ENCODE measurements at places on chromosomes 4 and X. TPM values are rescaled to one million over a fixed set of nuclear protein-coding genes. Genes with fewer than 3 reads are reported as not detected.
A peak's percentile ranks its signal among the peaks of the same experiment; 100 is the strongest.

DNA sequence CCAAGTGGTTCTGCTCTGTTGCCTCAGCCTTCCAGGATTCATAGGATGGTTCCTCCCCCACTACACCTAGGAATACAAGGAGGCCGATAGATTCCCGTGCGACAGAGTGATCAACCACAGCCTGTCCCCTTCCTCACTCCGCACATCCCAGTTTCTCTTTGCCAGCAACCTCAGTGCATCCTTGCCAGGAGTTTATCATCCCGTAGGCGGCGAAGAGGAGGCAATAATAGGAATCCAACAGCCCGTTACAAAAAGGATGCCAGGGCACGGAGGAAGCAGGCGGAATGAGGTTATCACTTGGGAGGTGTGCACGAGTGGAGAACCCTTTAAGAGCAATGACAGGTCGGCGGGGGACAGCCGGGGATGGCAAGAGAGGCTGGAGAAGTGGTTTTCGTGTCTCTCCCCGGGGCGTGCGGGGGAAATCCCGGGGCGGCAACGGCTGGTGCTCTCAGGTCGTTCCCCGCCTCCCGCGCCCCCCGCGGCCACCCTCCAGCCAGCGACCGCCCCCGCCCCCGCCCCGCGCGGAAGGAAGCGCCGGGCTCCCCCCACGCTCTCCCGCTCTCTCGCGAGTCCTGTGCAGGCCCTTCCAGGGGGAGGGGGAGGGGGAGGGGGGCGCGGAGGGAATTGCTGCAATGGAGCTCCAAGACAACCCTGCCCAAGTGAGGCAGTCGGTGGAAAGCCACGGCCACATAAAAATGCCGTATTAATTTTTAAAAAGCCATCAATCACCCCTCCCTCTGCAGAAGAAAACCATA is 1.6 kb downstream of the PPP3CA start:
- DNase-seq: peak; percentile 85

- DNase-seq: no peak
Observed at GRCh38 chr4:8251110-8251883, 18.3 kb upstream of the HTRA3 start.

GRCh38 chr4:122731676-122732075 is 828 bp upstream of the BBS12 start:
- DNase-seq: no peak

The CTSO gene
- total RNA-seq: 30.5 TPM

The MMRN1 gene
- 67.4 TPM for total RNA-seq

GRCh38 chrX:110318664-110318968 is 731 bp upstream of the AMMECR1 start:
- DNase-seq: no peak

- DNase-seq: no peak
Observed at GRCh38 chr4:95516528-95517017, 32.2 kb downstream of the UNC5C start.

DNA sequence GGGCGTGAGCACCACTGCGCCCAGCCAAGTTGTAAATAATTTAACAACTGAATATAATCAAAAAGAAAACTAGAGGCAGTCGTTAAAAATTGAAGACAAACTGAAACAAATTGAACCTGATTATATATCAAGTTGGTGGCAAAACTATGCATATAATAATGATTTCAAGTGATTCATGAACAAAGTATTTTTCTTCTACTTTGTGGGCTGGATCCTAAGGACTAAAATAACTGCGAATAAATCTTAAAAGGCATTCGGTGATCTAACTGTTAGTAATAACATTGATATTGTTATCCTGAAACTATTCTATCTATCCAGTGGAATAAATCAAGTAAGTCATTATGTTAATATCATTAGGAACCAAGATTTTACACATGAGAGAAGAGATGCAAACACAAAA is 21.2 kb upstream of the USP9X start:
- no peak for DNase-seq

- no peak for DNase-seq
Observed at GRCh38 chr4:85829276-85830051, 354.5 kb downstream of the ARHGAP24 start.

- no peak for DNase-seq
Observed at GRCh38 chr4:1232661-1233621, 16.0 kb downstream of the CTBP1 start.

- no peak for DNase-seq
Observed at GRCh38 chr4:60081839-60082238, 1118.3 kb upstream of the ADGRL3 start.

- DNase-seq: no peak
Observed at GRCh38 chrX:53918702-53919101, 125.6 kb downstream of the PHF8 start.

DNA sequence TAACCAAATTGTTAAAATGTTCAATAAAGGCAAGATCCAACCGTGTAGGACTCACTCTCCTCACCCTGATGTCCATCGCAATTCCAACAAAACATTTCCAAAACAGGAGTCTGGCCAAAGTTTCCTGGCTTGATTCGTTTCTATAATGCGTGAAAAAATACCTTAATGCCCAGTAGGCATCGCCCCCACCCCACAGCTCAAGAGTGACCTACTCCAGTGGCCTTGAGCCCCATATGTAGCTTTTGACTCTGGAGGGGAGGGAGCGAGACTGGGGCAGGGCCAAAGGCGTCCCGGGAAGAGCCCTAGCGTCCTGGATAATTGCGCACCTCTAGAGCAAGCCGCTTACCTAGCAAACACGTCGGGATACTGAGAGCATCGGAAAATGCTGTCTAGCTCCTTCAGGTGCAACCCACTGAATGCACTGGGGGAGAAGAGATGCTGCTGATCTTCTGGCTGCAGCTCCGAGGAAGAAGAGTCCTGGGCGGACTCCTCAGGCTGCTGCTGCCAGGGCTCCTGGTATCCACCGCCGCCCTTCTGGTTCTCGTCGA is 55.6 kb upstream of the NKAP start:
- no peak for DNase-seq

- DNase-seq: no peak
Observed at GRCh38 chr4:3658530-3658913, 107.7 kb upstream of the ADRA2C start.

DNA sequence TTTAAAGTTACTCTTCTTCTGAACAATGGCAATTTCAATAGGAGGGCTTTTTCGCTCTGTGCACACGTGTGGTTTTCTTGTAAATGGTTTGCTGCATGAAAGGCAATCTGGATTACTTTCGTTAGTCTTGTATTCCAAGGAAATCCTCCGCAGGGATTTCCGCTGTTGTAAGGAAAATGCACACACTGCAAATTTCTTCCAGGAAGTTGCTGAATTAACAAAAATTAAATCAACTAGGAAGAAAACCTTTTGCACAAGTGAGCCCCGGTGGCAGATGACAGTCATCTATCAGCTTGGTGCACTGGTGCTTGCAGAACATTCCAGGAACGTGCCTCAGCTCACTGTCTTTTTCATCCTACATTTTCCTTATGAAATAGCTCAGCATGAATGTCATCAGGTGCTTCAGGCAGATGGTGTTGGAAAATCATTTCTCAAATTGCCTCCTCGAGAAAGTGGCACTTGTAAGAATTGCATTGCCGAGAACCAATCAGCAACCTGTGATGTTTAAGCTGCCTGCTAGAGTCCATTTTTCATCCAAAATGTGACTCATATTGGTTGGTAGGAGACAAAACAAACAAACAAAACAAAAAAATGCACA is 272.4 kb upstream of the VCX start:
- DNase-seq: no peak

The PORCN gene
- 8.9 TPM for total RNA-seq

The GAGE12E gene
- total RNA-seq: not detected

The ADAMTS3 gene
- 3.6 TPM for total RNA-seq

DNA sequence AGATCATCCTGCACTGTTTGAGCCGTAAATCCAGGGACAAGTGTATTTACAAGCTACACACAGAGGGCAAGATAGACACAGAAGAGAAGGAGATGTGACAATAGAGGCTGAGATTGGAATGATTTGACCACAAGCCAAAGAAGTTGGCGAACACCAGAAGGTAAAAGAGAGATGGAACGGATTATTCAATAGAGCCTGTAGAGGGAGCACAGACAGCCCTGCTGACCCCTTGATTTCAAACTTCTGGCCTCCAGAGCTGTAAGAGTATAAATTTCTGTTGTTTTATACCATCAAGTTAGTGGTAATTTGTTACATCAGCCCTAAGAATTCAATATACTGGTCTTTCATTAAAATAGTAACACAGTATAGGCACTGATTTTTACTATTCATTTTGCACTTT is 447.8 kb downstream of the FAT4 start:
- no peak for DNase-seq

DNA sequence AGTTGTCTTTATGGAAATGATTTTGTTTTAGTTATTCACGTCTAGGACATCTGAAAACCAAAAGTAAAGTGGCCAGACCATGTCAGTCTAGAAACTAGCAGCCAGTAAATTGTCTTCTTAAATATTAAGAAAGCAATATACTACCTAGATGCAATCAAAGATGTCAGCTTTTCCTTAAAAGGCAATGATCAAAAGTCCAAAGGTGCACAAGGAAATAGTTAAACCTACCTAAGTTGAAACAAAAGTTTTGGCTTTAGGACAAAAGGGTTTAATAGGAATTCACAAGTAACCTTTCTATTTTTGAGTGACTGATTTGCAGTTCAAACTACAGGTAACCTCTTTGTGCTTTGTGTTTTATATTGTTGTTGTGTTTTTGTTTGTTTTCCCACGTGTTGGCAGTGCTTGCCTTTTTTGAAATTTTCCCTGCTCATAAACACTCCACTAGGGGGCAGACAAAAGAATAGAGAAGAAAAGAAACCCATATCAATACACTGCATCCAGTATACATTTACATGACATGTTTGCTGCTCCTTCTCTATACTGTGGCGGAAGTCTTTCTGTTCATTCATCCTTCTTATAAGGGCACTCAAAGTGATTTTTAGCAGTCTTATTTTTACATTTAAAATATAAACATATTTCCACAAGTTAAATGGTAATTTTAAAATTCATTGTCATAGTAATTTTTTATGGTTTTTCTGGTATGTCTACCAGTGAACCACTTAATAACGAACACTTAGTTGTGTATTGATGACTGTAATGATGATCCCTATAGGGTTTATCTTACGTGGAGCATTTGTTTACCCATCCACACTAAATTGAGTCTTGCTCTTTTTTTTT is 62.7 kb downstream of the GAB1 start:
- DNase-seq: no peak

DNA sequence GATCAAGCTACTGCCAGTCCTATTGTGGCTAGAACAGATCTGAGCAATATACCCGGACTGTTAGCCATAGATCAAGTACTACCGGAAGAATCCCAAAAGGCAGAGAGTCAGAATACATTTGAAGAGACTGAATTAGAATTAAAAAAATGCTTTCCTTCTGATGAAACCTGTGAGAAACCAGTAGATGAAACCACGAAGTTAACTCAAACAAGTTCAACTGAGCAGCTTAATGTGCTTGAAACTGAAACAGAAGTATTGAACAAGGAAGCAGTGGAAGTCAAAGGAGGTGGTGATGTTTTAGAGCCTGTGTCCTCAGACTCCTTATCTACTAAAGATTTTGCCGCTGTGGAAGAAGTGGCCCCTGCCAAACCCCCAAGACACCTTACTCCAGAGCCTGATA is 46.8 kb downstream of the WDR44 start:
- no peak for DNase-seq

DNA sequence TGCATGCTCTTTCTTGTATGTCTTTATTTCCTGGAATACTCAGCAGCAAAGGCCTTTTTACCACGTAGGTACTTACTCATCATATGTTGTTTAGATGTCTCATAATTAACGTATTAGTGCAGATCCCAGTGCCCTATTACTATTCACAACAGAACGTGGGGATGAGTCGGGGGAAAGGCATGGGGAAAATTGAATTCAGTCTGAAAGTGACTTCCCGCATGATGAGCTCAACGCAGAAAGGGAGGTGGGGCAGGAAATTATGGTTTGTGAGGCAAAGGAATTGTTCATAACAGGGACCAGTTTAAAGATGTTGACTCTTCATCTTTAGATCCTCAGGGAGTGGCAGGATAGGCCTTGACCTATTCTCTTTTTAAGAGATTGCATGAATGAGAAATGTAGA is 2.0 kb upstream of the TMPRSS11D start:
- DNase-seq: no peak

GRCh38 chr4:102259081-102259480 is 86.2 kb downstream of the SLC39A8 start:
- DNase-seq: no peak

GRCh38 chrX:21559417-21559816 is 98.7 kb downstream of the KLHL34 start:
- DNase-seq: no peak

DNA sequence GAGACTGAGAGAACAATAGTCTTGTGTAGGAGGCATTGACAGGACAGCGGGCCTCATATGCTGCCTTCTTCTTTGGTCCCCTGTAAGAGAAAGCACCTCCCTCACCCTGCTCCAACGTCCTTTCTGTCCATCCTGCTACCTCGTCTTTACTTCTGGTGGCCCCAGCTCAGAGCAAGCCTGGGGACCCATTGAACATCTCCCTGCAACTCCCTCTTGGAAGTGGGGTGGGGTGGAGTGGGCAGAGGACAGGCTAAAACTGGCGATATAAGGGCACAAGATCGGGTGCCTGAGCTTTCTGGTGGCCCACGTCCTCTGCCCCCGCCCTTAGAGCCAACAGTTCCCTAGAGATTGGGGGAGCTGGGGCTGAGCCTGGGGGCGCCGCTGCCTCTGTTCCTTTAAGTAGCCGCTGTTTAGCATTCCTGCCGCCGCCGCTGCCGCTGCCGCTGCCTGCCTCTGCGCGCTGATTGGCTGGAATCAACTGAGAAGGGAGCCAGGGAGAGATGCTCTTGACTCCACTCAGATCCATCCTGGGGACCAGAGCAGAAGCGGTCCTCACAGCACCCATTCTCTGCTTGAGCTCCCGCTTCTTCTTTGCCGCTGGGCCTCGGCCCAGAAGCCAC is at the start of gene DLG3:
DLG3 (plus strand) TSS at position 510 of the 620 bp plus-strand sequence. CDS start 367 bp downstream, outside the sequence.
- no peak for DNase-seq

DNA sequence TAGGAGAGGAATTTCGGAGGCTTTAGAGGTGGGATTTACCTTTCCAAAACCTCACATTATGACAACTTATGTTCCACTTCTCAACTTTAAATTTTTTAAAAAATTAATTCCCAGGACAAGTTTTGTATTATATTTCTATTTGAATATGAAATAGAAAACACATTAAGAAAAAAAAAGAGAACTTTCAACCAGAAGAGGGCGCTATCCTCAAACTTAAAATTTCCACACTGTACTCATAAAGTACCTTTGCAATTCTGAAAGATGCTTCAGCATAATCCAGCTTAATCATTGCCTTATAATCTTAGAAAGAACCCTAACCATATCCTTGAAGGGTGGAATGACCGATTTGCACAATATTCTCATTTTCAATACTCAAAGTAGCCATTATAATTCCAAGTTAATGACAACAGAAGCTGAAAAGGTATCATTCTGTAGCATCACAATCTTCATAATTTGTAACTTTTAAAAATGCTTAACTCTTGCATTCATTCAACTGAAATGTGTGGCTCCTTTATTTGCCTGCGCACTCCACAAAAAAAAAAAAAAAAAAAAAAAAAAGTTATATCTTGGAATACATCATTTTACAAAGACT is 158.0 kb downstream of the KCNIP4 start:
- DNase-seq: no peak

The NOX1 gene
- not detected for total RNA-seq

GRCh38 chr4:155496294-155496626 is 119.5 kb upstream of the MAP9 start:
- no peak for DNase-seq

The GLRA2 gene
- total RNA-seq: not detected

The F8A1 gene
- 42.9 TPM for total RNA-seq

The MEPE gene
- not detected for total RNA-seq

- DNase-seq: no peak
Observed at GRCh38 chrX:49960061-49960460, 37.7 kb downstream of the CLCN5 start.

The MAGEB3 gene
- total RNA-seq: not detected

- no peak for DNase-seq
Observed at GRCh38 chr4:139736274-139736660, 70.6 kb downstream of the MGST2 start.

GRCh38 chrX:70592091-70592490 is 147.5 kb downstream of the DLG3 start:
- no peak for DNase-seq

Data from upper lobe of right lung (tissue), 1 donor.